MCF 10A (cell line): ENCODE measurements at places on chromosomes 1 and 21. TPM values are rescaled to one million over a fixed set of nuclear protein-coding genes. Genes with fewer than 3 reads are reported as not detected.

ZNF648 gene
- not detected in 2 replicates for total RNA-seq

AMY2B gene
- 10.8 and 14.5 TPM in 2 replicates for total RNA-seq

ZBTB37 gene
- total RNA-seq = 12.8 and 15.2 TPM in 2 replicates

HES4 gene
- 42.1 and 42.6 TPM in 2 replicates for total RNA-seq

CFH gene
- total RNA-seq = 21.3 and 31.6 TPM in 2 replicates

TNNT2 gene
- total RNA-seq = 0.37 and 0.61 TPM in 2 replicates

DNA sequence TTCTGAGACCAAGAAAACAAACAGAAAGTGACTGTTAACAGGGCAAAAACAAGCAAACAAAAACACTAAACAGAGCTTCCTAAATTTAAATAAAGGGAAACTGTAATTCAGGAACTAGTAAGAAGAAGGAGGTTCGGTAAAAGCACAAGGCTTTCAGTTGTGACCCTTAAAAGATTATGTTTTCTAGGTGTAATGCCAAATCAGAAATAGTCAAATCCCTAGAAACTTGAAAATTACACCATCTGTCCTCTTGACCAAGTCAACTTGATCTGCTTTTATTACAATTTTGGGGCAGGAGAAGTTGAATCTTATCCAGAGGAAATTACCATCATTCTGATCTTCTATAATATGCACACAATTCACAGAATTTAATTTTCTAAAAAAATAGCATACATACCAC lies 754.0 kb upstream of the ADGRL4 start:
- no peak for DNase-seq

GRCh38 chr1:113141650-113142473 lies 68.9 kb downstream of the LRIG2 start:
- DNase-seq = peak; percentile 22

GRCh38 chr1:223242382-223242955 lies 99.4 kb upstream of the TLR5 start:
- peak; percentile 30 for DNase-seq

DNA sequence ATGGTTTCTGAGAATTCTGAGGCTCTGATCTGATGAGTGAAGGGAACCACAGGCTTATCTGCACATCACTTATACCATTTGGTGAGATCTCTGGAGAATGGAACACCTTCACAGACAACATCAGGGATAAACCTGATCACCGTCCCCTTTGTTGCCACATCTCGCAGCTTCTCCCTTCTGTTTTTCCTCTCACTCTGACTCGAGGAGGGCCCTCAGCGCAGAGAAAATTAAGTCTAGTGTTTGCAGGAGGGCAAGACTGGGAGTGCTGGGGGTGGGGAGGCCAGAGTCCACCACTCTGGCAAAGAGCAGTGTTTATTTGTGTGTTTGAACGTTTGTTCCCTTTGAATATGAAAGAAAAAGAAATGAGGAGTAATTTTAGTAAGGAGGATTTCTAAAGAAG lies 29.0 kb upstream of the BATF3 start:
- DNase-seq = no peak

- DNase-seq = no peak
These were observed 323.8 kb upstream of the ST6GALNAC5 start for GRCh38 chr1:76543495-76543894.

- DNase-seq = peak; percentile 49
These were observed 37.2 kb downstream of the WNT4 start for GRCh38 chr1:22105611-22106207.

GRCh38 chr1:46533179-46533864 lies 18.1 kb downstream of the KNCN start:
- DNase-seq = no peak

GRCh38 chr1:24089743-24090555 lies 22.0 kb downstream of the MYOM3 start:
- no peak for DNase-seq

- DNase-seq = peak; percentile 39
These were observed 156.9 kb downstream of the EDEM3 start for GRCh38 chr1:184597650-184598357.

- DNase-seq = no peak
These were observed 42.0 kb downstream of the ADSS2 start for GRCh38 chr1:244409701-244410100.

GRCh38 chr1:83500987-83501591 lies 497.8 kb downstream of the TTLL7 start:
- DNase-seq = no peak

GRCh38 chr1:56506951-56507491 lies 72.3 kb downstream of the PLPP3 start:
- DNase-seq = peak; percentile 58

DNA sequence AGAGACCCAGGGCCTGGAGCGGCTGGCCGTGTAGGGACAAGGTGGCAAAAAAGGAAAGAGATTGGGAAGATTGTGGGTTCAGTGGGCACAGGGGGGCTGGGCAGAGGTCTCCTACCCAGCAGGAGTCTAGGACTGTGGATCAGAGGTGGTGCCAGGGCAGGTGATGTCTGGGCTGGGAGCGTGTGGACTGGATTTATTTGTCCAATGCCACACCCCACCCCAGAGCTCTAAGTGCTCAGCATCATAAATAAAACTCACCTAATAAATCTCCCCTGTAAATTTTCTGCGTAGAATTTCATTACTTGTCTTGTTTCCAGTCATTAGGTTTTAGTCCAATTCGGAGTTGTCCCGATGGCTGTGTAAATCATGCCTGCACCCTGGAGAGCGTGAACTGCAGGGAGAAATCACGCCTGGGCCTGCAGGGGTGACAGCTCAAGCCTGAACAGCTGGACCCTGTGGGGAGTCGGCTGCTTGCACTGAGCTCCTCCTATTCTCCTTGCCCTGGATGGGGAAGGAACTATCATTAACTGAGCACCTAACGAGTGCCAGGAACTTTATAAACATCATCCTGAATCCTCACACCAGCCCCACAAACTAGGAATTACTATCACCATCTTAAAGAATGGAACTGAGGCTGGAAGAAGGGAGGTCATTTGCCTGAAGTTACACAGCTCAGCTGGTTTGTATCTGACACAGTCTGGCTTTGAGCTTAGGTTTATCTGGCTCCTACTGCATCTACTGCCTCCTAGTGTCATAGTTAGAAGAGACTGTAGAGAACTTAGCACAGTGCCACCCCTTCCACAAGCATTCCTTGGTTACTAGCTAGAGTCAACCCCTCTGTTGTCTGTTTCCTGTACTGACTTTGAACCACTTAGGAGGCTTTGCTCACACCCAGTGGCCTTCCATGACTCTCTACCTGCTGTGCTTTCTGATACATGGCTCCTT lies 25.0 kb upstream of the POU3F1 start:
- DNase-seq = peak; percentile 35

DNA sequence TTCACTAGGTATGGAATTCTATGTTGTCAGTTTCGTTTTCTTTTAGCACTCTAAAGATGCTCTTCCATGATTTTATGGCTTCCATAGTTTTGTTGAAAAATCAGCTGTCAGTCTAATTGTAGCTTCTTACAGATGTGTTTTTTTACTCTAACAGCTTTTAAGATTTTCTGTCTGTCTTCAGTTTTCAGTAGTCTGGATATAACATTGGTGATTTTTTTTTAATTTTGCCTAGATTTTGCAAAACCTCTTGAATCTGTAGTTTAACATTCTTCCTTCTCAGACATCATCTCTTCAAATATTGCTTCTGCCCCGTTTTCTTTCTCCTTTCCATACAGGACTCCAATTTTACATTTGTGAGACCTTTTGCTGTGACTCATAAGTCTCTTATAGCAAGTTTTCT lies 17.9 kb upstream of the DYRK1A start:
- peak; percentile 18 for DNase-seq

DNA sequence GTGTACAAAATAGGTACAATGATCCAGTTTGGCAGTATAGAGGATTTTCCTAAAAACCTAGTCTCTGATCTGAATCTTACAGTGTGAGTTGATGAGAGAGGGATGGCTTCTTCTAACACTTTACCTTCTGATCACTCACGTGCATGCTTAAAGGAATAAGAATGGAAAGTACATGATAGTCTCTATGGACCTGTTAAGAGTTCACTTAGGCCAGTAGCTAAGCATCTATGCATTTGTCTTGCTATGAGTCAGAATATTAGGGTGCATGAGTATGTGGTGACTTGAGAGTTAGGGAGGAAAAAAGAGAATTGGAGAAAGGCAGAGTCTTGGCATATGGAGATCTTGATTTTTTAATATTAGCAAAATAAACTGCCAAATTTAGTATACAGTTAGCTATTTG lies 206.3 kb downstream of the COL11A1 start:
- DNase-seq = no peak

- no peak for DNase-seq
These were observed 289.9 kb downstream of the DPYD start for GRCh38 chr1:97630948-97631347.

GRCh38 chr21:33254766-33255165 lies 11.4 kb upstream of the IL10RB start:
- no peak for DNase-seq

DNA sequence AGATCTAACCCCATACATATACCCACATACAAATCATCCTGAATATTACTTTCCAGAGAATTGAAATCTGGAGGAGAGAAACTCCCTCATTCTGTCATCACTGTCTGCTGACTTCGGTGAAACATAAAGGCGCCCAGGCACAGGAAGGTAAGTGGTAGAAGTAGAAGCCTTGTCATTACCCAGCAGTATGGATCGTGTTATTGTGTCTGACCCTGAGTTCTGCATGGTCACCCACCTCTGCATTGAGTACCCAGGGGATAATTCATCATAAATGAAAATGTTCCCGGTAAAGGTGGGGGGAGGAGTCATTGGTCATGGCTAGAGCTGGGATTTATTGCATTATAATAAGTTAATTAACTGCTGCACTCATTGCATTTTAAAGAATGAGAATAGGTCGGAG lies 342.6 kb upstream of the PKN2 start:
- no peak for DNase-seq

DNA sequence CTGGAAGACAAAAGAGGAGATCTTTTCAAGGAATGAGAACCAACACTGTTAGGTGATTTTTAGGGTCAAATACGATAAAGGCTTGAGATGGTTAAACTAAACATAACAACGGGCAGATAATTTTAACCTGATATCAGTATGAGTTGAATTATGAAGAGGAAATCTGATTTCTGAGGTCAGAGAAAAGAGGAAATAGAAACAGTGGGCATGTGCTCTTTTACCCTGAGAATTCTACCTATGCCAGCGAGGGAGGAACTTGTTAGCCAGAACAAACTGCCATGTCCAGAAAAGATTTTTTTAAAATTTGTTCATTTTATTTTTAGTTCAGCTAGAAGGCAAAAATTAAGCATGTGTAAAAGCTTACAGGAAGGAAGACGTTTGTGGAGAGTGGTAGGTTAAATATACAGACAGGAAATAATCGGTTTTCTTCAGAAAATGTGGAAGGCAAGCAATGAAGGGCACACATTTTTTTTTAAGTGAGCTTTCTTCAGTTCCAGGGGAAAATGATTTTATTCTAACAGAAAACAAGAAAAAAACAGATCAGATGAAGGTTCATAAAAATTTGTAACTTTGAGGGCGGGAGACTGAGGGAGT lies 1745.3 kb downstream of the MRPL39 start:
- no peak for DNase-seq

DNA sequence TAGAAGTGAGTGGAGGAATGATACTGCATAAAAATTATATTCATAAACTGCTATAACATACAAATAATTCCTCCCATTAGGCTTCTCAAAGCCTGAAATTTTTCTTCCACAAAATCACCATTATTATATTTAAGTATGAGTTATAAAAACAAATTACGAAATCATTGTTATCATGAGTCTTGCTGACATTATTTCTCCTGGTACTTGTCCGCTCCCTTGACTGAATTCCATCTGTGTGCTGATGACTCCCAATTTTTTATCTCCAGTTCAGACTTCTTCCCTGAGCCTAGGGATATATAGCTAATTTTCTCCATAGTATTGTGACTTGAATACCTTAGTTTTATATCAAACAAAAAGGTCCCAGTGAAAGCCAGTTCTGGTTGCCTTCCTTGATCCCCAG lies 268.2 kb downstream of the HMCN1 start:
- DNase-seq = peak; percentile 10

DNA sequence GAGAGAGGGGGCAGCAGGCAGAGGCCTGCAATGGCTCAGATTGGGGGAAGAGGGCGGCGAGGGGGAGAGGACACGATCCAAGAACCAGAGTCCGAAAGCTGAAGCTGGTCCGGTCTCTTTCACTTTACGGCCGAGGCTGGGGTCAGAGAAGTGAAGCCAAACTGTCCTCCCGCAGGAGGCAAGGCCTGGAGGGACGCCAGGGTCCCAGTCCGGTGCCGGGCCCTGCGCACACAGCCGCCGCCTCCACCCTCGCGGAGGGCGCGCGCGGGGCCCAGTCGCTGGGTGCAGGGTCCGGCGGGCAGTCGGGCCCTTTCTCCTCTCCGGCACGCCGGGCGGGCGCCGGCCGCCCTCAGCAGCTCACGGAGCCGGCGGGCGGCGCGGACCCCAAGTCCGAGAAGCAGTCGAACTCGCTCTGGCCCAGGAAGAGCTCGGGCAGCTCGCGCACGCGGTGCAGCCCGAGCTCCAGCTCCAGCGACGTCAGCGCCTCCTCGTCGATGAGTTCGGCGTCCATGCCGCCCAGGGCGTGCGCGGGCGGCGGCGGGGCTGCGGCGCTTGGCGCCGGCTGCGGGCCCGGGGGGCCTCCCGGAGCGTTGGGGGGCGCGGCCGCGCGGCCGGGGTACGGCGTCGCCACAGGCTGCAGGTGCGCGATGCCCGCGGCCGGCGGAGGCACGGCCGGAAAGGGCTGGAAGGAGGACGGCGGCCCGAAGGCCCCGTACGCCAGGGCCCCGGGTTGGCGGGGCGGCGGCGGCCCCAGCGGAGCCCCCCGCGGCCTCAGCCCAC lies 749 bp downstream of the CITED4 start:
- DNase-seq = no peak

- DNase-seq = no peak
These were observed 13.0 kb upstream of the PADI1 start for GRCh38 chr1:17191990-17192242.

DNA sequence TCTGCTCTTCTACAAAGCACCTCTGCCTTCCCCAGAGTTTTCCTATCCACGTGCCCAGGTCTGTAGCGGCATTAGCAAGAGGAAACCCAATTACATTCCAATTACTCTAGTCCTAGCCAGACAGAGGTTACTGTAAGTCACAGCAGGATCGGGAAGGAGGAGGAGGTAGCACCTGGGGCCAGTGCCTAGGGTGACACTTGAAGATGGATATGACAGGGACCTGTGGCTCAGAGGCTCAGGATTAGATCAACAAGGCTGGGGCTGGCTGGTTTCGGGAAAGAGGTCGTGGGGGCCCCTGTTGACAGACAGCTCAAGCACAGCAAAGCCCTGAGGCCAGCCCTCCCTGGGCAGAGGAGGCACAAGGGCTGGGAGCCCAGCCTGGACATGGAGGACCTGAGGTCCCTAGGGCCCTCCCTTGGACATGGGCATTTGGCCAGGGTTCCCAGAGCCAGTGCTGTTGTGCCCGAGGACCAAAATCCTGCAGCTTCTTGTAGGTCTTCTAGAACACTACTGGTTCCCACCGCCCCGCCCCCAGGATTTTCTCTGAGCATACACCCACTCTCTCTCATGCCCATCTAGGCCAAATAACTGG lies 3.0 kb upstream of the HCRTR1 start:
- no peak for DNase-seq

- DNase-seq = no peak
These were observed 131.0 kb downstream of the TGFBR3 start for GRCh38 chr1:91754816-91755580.
